ENCODE measurements at places on chromosomes 6 and 20. TPM values are rescaled to one million over a fixed set of nuclear protein-coding genes. Genes with fewer than 3 reads are reported as not detected.

DNA sequence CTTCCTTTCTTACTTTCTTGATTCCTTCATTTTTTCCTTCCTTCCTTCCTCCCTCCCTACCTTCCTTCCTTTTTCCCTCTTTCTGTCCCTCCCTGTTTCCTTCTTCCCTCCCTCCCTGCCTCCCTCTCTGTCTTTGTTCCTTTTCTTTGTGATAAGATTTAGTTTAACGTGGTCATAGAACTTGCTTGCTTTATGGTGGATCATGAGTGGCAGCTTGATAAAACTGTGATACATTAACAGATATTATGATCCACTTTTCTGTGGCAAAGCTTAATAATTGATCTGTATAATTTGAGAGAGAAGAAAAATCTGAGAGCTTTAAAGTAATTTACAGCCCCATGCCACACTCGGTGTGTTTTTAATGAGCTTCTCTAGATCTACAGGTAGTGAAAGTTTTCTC is 280.5 kb downstream of the RNF144B start:
- DNase-seq, result no peak

- no peak for DNase-seq
These were observed 86.5 kb upstream of the SCP2D1 start for GRCh38 chr20:18727032-18727508.

GRCh38 chr20:51184289-51184688 is 161.4 kb upstream of the KCNG1 start:
- DNase-seq, result no peak

DNA sequence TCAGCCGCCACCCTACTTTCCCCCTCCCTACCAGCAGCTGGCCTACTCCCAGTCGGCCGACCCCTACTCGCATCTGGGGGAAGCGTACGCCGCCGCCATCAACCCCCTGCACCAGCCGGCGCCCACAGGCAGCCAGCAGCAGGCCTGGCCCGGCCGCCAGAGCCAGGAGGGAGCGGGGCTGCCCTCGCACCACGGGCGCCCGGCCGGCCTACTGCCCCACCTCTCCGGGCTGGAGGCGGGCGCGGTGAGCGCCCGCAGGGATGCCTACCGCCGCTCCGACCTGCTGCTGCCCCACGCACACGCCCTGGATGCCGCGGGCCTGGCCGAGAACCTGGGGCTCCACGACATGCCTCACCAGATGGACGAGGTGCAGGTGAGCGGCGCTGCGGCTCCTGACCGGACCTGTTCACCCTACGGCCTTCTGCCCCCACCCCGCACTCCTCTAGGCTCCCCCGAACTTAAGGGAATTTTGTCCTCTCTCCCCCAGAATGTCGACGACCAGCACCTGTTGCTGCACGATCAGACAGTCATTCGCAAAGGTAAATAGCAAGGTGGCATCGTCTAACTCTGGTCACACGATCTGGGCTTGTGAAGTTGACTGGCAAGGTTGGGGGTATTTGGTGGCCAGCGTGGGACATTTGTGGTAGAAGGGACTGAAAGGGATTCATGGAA is 2.3 kb downstream of the TFAP2C start:
- no peak for DNase-seq

GRCh38 chr6:154874773-154875592 is 120.1 kb upstream of the TIAM2 start:
- DNase-seq, result peak; percentile 45

The CNR1 gene
- total RNA-seq, result 3.1 TPM

DNA sequence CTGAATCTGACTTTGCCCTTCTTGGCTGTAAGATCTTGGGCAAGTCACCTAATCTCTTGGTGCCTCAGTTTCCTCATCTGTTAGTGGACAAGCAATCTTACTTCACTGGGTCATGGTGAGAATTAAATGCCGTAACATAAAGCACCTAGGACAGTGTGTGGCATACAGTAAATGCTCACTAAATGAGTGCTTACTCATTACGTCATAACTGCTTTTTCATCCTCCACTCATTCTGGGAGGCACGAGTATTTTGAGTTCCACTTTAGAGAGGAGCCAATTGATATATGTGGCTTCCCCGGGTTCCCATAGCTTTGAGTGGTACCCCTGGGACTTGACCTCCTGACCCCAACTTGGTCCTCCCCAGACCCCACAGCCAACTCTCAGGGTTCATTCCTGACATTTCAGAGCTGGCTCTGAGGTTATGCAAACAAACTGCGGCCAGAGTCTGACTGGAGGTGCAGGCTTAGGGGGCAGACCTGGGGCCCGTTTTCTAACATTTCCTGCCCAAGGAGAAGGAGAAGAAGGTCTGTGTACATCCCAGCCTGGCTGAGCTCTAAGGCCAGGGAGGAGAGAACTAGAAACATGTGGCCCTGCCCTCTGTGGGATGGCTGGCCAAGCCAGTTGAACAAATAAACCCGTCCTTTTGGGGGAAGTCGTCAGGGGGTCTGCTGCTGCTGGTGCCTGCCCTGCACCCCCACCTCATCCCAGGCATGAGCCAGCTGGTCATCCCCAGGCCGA is 5.8 kb downstream of the ANGPT4 start:
- no peak for DNase-seq

DNA sequence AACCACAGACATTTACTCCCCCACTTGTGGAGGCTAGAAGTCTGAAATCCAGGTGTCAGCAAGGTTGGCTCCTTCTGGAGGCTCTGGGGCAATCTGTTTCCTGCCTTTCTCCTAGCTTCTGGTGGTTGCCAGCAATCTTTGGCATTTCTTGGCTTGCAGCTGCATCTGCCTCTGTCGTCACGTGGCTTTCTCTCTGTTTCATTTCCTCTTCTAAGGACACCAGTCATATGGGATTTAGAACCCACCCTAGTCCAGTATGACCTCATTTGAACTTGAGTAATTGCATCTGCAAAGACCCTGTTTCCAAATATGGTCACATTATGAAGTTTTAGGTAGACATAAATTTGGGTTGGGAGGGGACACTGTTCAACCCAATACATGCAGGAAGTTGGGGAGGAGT is 56.2 kb upstream of the EPB41L1 start:
- no peak for DNase-seq

The CFAP206 gene
- total RNA-seq, result not detected

The ZNF512B gene
- 27.0 TPM for total RNA-seq

GRCh38 chr20:48455651-48456365 is 372.0 kb downstream of the PREX1 start:
- DNase-seq, result no peak

The RAMACL gene
- 0.97 TPM for total RNA-seq

The SLC13A3 gene
- 9.8 TPM for total RNA-seq

The VSX1 gene
- total RNA-seq, result not detected

The ARMH2 gene
- not detected for total RNA-seq

The SLC17A2 gene
- total RNA-seq, result not detected

- DNase-seq, result no peak
These were observed 782 bp upstream of the FOXA2 start for GRCh38 chr20:22584922-22585785.

DNA sequence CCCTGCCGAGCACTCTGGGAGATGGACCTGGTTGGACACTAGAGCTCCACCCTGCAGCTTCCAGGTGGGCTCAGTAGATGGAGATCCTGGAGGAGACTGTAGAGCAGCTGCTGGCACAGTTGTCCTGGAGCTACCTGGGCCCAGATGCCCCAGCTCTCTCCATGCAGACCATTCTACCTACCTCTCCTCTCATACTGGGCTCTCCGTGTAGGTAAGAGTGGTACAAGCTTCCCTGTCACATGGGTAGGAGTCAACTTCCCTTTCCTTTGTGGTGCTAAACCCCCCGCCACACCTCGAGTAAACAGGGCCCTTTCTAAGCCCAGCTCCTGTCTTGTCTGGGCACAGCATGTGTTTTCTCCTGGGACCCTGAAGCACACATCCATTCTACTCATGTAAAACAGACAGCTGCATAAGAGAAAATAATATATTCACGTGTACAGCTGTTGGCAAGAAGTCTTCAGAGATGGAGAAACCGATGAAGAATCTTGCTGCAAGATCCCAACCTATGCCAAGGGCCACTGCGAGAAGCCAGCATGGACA is 108.1 kb upstream of the DUSP22 start:
- no peak for DNase-seq

The THBD gene
- total RNA-seq, result 0.43 TPM

GRCh38 chr6:151065027-151065815 is 174.5 kb upstream of the AKAP12 start:
- peak; percentile 33 for DNase-seq

The MAP3K5 gene
- 2.4 TPM for total RNA-seq

DNA sequence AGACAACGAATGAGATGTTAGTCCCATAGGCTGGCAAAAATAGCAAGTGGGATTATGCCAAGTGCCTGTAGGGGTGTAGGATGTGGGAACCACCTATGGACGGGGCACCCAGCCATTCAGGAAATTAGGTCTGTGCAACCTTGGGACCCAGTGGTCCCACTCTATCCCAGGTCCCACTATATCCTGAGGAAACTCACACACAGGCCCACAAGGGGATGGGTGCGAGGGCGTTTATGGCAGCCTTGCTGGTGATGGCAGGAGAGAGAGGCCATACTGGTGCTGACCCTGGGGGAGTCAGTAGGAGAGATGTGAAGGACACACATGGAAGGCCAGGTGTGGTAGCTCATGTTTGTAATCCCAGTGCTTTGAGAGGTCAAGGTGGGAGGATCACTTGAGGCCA is 163.6 kb downstream of the EYA2 start:
- DNase-seq, result no peak

GRCh38 chr6:16704401-16705045 is 56.7 kb downstream of the ATXN1 start:
- no peak for DNase-seq

The PTP4A1 gene
- 75.6 TPM for total RNA-seq

GRCh38 chr6:152184573-152184916 is 377.1 kb downstream of the ESR1 start:
- DNase-seq, result no peak

DNA sequence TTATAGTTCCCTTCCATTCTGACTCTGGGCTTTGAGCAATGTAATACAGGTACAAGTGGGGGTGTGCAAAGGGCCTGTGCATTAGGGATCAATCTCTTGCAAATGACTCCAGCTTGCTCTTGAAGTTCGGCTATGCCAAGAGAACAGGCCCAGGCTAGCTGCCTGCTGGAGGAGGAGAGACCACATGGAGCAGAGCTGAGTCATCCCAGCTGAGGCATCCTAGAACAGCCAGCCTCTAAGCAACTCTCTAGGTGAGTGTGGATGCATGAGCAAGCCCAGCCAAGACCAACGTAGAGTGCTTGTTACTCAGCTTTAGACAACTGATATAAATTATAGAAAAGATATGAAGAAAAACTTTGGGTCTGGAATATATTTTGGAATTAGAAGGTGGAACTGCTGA is 47.6 kb upstream of the RBM24 start:
- no peak for DNase-seq

DNA sequence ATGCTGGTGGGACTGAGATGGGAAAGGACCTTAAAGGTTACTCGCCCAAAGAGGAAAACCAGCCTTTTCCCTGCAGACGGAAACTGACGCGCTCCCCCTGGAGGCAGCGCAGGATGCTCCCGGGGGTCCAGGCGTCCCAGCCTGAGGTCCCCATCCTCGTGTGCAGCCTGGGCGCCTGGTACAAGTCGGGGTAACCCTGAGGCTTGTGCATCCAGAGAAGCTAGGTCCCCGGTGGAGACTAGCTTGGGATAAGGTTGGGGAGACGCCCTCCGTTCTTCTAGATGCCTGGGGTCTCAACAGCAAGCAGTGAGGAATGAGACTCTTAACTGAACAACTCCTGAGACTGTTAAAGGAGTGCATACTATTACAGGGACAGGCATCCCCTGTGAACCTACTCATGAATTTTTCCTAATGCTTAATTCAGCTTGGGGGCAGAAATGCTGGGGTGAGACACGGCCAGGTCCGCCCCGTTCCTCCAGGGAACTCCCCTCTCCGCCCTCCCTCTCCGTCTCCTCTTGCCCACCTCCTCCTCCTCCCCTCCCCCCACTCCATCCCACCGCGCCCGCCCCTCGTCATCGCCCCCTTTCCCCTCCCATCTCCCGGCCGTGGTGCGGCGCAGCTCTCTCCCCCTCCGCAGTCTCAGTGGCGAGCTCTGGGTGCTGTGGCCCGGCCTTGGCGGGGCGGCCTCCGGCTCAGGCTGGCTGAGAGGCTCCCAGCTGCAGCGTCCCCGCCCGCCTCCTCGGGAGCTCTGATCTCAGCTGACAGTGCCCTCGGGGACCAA is at the start of gene PRSS35:
Gene PRSS35, plus strand, starts transcription at position 634 of the 781 bp plus-strand sequence. CDS start 10,908 bp downstream, outside the sequence.
- peak; percentile 84 for DNase-seq

GRCh38 chr6:165952514-165952913 is 215.1 kb downstream of the TBXT start:
- no peak for DNase-seq

- no peak for DNase-seq
These were observed 275.9 kb downstream of the SAMD5 start for GRCh38 chr6:147784371-147784770.

The DDO gene
- not detected for total RNA-seq

DNA sequence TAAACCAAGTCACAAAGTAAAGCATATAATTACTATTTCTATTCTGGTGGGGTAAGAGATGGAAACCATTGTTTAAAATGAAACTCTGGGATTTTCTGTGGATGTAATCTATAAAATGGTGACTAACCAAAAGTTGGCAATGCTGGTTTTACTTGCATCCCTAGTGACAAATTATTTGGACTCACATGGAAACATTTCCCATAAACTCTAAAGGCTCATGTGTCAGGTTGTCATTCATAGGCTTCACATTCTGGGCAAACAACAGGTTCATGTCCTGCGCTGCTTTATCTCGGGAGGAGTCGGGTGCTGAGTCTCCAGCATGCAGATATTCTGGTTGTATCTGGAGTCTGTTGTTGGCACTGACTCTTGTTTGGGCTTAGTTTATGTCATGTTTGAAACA is 98.0 kb upstream of the SCP2D1 start:
- no peak for DNase-seq

- no peak for DNase-seq
These were observed 331.9 kb upstream of the JARID2 start for GRCh38 chr6:14913931-14914330.

GRCh38 chr6:132072271-132072670 is 121.1 kb upstream of the CCN2 start:
- no peak for DNase-seq

DNA sequence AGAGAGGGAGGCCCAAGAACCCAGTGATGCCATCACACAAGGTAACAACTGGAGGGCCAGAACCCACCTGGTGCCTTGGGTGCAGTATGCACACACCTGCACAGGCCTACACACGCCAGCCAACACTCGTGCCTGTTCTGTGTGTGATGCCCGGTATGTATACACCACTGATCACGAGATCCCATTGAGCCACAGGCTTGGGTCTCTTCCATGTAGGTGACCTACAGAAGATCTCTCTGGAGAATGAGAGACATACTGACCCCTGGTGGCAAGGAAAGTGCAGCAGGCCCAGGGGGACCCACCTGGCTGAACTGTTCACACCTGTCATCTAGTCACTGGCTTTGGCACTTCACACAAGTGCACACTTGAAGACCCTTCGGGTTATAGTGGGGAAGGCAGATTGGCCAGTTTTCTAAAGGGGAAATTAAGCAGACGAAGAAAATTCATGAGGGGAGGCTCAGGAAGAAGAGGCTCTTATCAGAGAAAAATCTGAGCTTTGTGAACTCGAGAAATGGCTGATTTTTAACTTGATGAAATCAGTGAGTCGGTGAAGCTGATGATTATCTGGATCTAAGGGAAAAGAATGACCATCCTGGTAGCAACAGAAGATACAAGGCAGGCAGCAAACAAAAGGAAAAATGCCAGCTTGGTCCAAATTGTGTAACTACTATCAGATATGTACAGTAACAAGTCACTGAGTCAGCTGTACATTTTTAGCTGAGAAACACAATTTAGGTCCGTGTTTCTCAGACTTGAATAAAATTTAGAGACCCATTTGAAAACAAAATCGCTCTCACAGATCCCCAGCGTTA is 69.1 kb upstream of the PBOV1 start:
- DNase-seq, result peak; percentile 81

All from H1 (cell line).